ENCODE measurements at places on chromosomes 3 and 15.

DNA sequence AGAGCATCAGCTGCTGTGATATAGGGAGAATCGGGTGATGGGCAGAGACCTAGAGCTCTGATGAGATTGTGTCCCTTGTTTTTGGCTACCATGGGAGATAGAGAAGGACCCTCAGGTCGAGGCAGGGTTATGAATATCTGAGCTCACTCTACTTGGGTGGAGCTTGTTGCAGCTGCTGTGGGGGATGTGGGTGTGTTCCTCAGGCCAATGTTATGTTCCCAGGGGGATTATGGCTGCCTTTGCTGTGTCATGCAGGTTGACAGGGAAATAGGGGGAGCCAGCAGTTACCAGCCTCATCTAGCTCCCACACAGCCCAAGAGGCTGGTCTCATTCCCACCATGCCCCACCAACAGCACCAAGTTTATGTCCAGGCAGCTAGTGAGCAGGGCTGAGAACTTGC, 131.5 kb downstream of the TRIM42 start:
- no peak for DNase-seq

GRCh38 chr3:52529376-52530333, 4.0 kb downstream of the NT5DC2 start:
- DNase-seq: no peak

DNA sequence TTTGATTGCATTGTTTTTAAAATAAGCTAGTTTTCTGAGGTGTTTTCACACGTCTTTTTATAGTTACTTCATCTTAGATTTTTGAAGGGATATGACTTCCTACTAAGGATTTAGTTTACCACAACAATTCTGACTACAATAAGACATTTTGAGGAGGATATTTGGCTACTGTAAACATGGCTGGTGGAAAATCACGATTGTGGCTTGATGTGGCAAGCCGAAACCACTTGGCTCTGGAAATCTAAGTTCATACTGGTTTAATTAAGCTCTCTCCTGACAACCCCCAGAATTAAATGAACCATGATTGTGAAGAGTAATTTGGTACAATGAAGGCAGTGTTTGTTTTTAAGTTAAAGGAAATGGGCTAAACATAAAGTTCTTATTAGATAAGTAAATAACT, 30.8 kb downstream of the ST3GAL6 start:
- no peak for DNase-seq

GRCh38 chr3:121885386-121885785, 8.8 kb upstream of the SLC15A2 start:
- DNase-seq: no peak

- no peak for DNase-seq
These were observed 215.6 kb downstream of the CADPS start for GRCh38 chr3:62659660-62660059.

DNA sequence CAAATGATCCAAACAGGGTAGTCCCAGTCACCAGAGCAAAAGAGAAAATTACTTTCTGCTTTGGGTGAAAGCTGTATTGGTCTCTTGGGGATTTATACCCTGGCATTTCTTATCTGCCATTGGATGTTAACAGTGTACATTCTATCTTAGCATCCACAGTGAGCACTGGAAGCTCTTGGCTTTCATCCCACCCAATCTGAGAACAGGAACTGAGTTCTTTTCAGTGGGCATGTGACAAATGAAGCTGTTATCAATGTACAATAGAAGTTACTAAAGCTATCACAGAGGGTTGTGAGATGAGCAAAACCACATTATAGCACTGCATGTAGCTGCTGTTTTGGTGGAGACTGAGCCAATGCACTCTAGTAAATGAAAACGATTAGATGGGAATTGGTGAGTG, 300.7 kb downstream of the TUSC7 start:
- no peak for DNase-seq

- DNase-seq: no peak
These were observed 53.7 kb upstream of the ZNF280D start for GRCh38 chr15:56786966-56787365.

- no peak for DNase-seq
These were observed 140.0 kb upstream of the MEF2A start for GRCh38 chr15:99425657-99426301.

DNA sequence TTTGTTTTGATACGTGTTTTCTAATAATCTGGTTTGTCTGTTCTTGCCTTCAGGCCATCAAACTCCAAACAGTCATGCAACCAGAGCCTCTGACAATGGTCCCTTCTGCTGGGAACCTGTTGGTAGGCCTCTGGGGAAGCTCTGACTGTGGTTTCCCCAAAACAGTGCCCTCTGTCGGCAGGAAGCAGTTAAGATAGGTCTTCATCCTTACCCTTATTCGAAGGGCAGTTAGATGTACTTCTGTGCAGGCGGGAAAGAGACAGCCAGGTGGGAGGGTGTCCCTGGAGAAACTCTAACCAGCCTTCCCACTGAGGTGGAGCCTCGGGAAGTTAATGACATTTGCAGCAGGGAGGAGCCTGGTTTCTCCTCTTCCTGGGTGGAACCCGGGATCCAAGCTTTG, 81.6 kb upstream of the CHMP2B start:
- DNase-seq: no peak

GRCh38 chr3:21718943-21719591, 31.9 kb downstream of the ZNF385D start:
- no peak for DNase-seq

- DNase-seq: no peak
These were observed 30.5 kb downstream of the VPS8 start for GRCh38 chr3:184842433-184842832.

DNA sequence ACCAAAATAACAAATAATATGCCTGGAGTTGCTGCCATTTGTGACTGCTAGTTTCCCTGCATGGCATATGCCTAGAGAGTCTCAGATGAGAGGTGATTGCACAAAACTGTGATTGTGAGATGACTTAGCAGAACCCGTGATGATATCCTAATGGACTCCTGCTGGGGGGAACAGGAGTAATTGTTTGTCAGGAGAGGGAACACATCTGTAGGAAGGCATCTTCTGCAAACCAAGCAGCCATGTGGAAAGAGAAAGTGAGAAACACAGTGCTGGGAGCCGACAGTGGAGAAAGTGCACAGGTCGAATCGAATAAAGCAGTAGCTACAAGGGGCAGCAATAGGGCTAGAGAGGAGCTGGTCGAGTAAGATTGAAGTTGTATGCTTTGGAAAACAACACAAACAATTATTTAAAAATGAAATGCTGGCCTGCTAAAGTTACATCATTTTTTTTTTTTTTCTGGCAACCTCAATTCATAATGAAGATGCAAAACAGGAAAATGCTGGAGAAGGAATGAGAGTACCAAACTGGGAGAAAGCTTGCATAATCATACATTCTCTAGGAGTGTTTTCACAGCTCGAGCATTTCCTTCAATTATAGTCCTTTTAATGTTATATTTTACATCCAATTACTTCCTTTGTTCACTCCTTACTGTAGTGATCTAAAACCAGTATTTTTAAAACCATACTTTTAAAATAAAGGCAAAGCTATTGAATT, 494.2 kb upstream of the AGTR1 start:
- DNase-seq: no peak

DNA sequence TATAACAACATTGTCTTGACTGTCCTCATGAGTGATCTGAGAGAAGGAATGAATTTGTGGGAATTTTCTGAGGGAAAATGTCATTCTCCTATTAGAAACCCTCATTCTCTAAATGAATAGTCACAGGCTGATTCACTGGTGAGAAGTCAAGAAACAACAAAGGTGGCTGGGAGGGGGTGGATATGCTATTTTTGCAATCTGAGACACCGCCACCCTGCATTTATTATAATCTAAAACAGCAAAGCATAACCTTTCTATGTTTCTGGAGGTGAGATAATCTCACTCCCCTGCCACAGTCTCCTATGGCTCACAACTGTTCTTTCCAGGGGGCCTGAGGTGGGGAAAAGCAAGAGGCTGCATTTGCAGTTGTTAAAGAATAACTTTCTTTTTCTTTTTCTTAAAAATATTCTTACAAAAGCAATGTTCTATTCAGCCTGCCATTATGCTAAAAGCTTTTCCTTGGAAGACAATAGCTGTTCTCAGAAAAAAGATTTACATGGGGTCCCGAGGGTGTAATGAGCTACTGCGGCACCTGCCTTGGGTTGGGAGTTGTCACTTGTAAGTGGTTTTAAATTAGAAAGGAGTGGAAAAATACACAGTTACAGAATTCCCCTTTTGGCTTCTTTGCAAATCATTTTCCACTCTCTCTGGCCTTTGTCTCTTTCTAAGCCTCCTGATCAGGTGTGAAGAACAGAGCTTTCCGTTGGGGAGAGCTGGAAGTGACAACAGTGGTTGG, 220.9 kb downstream of the AGBL1 start:
- DNase-seq: no peak

DNA sequence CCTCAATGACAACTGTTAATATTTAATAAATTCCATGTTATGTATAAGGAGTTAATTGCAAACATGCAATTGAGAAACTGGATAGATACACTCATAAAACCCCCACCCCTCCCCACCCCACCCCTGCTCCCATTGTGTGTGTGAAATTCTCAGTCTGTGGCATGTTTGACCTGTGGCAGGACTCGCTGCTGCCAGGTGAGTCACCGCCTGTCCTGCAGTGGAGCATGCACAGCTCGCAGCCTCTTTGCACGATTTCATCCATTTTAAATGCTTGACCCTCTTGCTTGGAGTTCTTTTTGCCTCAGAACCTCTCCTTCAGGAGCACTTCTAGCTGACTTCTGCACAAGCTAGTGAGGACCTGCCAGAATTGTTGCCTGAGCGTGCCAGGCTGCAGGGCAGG, 5.3 kb upstream of the APEH start:
- DNase-seq: no peak

- DNase-seq: no peak
These were observed 1.0 kb downstream of the USF3 start for GRCh38 chr3:113695431-113695785.

DNA sequence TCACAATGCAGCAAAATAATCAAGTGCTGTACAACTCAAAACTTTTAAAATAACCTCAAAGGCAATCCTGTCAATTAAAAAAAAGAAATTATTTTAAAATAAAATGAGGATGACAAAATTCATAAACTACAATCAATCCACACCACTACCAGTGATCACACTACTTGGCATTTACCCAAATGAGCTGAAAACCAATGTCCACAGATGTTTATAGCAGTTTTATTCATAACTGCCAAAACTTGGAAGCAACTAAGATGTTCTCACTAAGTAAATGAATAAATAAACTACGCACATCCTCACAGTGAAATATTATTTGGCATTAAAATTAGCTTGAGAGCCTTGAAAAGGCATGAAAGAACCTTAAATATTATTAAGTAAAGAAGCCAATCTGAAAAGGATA, 121.3 kb downstream of the STAG1 start:
- no peak for DNase-seq

DNA sequence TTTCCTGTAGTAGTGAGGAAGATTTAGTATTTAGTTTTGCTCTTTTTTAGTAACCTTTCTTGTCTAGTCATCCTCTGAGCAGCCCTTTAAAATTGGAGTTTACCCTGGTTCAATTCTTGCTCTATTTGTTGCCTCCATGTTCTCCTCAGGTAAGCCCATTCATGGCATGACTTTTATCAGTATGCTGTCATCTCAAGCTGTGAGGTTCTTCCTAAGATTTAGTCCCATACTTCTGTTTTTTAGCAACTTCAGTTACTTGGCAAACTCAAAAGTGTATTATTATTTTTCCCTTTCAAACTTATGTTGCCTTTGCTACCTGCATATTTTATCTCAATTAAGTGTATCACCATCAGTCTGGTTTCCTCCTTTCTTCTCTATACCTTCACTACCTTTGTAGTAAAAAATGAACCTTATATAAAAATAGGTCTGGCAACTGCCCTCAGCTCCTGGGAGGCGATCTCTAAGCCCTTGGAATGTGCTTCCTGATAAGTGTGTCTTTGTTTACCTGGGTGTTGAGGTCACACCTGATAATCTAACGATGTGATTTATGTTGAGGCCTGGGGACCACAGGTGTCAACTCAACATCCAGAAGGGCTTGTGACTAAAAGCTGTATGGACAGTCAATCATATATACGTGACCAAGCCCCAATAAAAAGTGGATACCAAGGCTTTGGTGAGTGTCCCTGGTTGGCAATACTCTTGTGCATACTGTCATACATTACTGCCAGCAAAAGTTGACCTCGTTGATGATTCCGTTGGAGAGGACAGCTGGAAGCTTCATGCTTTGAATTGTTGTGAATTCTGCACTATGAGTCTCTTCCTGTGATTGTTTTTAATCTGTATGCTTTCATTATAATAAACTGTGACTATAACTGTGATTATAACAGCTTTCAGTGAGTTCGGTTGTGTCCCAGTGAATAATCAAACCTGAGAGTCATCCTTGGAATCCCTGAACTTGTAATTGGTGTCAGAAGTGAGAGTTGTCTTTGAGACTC, 3.9 kb downstream of the NSUN3 start:
- DNase-seq: no peak

DNA sequence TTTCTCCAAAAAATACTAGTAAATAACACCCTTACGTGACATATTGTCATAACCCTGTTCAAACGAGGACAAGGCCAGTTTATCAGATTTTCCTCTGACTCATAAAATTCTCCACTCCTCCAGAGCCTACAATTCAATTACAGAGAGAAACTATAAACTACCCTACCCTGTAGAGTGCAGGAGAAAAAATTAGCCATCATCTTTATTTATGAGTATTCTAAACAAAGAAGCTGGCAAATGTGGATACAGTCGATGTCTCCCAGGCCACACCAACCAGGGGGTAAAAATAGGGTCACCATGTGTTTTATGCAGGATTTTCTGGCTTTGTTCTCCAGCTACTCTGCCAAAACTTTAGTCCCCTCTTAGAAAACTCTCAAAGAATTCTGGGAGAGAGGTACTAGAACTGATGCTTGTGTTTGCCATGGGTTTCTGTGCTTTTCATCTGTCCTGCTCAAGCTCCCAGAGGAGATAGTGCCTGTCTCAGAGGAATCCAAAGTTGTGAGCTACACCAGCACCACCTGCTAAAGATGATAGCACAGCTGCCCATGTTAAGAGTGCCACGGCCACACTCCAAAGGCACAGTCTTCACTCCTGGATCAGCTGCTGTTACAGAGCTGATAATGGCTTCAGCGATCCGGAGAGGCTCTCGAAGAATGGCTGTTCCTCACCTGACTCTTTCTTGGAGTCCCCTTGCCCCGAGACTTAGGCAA, 150.2 kb downstream of the IMPG2 start:
- no peak for DNase-seq

GRCh38 chr3:27279123-27279522, 90.1 kb downstream of the NEK10 start:
- DNase-seq: no peak

DNA sequence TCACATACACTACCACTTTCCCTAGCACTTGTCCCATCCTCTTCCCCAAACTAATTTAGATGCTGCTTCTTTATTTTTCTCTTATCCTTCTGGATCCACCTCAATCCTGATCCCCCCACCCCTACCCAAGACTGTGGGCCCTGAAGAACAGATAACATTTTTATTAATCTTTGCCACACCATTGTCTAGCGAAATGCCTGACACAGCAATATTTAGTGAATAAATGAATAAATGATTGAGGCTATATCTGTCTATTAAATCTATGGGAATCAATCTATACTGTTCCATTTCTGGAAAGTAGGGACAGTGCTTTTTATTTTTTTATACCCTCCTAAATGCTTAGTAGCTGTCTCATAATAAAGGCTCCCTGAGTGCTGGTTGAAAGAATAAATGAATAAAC, 32.9 kb upstream of the LRRC3B start:
- DNase-seq: no peak

- DNase-seq: no peak
These were observed 24.4 kb downstream of the TNIK start for GRCh38 chr3:171435757-171436156.

Data from activated CD4-positive, alpha-beta T cell treated with anti-CD3 and anti-CD28 coated beads, Interleukin-2, amount 50 U/mL, for 1 hour (primary cell).